ENCODE measurements at places on chromosomes 3 and 15.

GRCh38 chr3:75180945-75181298, 483.2 kb upstream of the FRG2C start:
- no peak for DNase-seq

- DNase-seq: no peak
Measured at GRCh38 chr3:126485176-126485897, 9.6 kb upstream of the ZXDC start.

GRCh38 chr15:83424101-83424500, 23.0 kb upstream of the SH3GL3 start:
- DNase-seq: no peak

GRCh38 chr15:62848632-62849050, 193.9 kb upstream of the TPM1 start:
- no peak for DNase-seq

- DNase-seq: no peak
Measured at GRCh38 chr3:66748175-66748876, 247.5 kb upstream of the LRIG1 start.

DNA sequence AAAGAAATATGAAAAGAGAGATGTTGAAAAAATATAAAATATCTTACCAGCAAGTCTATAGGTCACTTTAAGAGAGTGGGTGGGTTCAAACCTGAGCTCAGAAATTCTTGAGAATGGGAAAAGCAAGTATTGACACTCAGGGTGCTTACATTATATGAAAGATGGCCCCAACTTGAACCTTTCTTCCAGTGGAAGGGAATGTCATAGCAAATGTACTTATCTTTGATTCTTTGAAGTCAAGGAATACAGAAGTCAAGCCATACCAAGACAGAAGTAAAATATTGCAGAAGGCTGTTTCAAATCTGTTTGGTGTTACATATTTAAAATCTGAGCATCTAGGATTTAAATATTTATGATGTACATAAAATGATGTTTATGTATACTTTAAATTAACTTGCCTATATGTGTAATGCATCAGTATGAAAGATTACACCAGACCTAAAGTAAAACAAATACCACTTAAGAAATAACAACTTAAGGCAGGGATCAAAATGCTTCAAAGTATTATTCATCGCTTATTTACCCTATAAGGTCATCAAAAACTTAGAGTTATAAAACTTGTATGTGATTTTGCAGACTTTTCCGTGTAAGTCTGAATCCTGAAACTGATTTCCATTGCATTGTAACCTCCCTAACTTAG, 8.7 kb downstream of the MME start:
- no peak for DNase-seq

Measured in activated CD4-positive, alpha-beta T cell treated with anti-CD3 and anti-CD28 coated beads, Interleukin-2, amount 50 U/mL, for 16 hours (primary cell).